Hematopoietic multipotent progenitor cell treated with erythropoietin and hydrocortisone succinate and interleukin-3 and kit ligand, for 4 days (in vitro differentiated cells): ENCODE measurements at places on chromosomes 5 and 9.
A peak's percentile ranks its signal among the peaks of the same experiment; 100 is the strongest.

DNA sequence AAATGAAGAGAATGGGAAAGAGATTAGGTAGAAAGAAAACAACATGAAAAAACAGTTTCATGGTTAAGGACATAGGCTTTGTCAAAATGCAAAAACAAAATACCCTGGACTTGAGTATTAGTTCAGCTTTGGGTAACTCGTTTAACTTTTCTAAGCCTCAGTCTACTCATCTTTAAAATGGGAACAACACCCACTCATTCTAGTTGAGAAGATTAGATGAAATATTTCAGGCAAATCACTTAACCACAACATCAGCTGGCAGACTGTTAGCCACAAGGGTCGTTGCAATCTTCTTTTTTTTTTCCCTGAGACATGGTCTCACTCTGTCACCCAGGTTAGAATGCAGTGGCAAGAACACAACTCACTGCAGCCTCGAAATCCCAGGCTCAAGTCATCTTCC lies 185.6 kb downstream of the DCP2 start:
- DNase-seq: peak; percentile 5

DNA sequence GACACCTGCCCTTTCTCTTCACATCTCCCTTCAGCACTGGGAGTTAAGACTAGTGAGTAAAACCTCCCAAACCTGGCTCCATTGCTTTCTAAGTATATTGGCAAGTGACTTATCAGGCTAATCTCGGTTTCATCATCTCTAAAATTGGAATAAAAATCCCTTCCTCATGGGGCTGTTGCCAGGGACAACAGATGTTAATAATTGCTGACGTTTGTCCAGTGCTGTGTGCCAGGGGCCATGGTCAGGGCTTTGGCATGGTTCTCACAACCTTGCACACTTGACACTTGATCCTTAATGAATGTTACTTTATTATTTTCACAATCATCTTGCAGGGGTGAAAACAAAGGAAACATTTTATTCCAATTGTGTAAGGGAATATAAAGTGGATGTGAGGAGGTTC lies 1262.0 kb upstream of the WWC1 start:
- DNase-seq: no peak

DNA sequence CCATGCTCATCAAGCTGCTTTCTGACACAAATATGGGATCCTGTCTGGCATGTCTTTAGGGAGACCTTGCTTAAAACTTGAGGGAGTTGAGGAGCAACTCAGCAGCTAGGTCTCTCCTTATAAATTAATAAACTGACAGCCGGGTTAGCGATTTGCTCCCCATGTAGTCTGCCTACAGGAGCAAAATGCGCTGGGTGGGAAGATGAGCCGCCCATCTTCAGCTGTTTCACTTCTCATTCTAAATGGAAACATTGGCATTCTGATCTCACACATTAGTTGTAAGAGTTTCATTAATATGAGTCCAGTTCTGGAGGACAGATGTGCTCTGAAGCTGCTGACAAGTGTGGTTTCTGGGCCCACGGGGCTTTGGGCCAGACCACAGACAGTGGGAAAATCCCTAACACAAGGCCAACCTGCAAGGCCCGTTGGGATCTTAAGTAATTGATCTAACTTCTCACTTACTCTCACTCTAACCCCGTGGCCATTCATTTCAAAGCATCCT lies 197.0 kb downstream of the MCTP1 start:
- DNase-seq: no peak

- no peak for DNase-seq
Observed at GRCh38 chr5:97072696-97073095, 69.7 kb downstream of the LIX1 start.
